T-helper 2 cell treated with Interferon-gamma antibody and Interleukin-4, amounts not matched to agents 100 ng/mL and 5 ng/mL, for 36 hours (primary cell): ENCODE measurements at places on chromosomes 1 and 21. TPM values are rescaled to one million over a fixed set of nuclear protein-coding genes. Genes with fewer than 3 reads are reported as not detected.

The TPTE gene
- not detected in 2 replicates for total RNA-seq

The GMEB1 gene
- total RNA-seq, result 25.9 and 29.2 TPM in 2 replicates

The CALML6 gene
- total RNA-seq, result 0.11 and 0.48 TPM in 2 replicates

The CD52 gene
- total RNA-seq, result 1,191 and 1,203 TPM in 2 replicates

The FAM229A gene
- total RNA-seq, result 7.3 and 7.9 TPM in 2 replicates

The STYXL2 gene
- total RNA-seq, result not detected in 2 replicates

The AIDA gene
- 66.1 and 66.7 TPM in 2 replicates for total RNA-seq

The CDA gene
- total RNA-seq, result not detected in 2 replicates
